Heart left ventricle (tissue), 16 donors: ENCODE measurements at places on chromosomes 2 and 18. TPM values are rescaled to one million over a fixed set of nuclear protein-coding genes. Genes with fewer than 3 reads are reported as not detected.

- no peaks in the 10 kb centered on the region for H3K36me3 ChIP-seq
- no peak for DNase-seq
- peak overlapping the region; percentile 73 for H3K4me3 ChIP-seq
These were observed 899 bp upstream of the GFPT1 start for GRCh38 chr2:69387770-69388481.

DNAJC10 gene
- total RNA-seq: 32.2 TPM

GRB14 gene
- total RNA-seq: 2.7 TPM

- no peaks in the 10 kb centered on the region for H3K36me3 ChIP-seq
- H3K27ac ChIP-seq: no peak overlapping the region
- no peak overlapping the region for H3K4me3 ChIP-seq
- no peaks in the 10 kb centered on the region for H3K4me1 ChIP-seq
- H3K27me3 ChIP-seq: no peaks in the 10 kb centered on the region
These were observed 102.7 kb downstream of the UBE2E3 start for GRCh38 chr2:181083140-181083539.

GRCh38 chr2:61463769-61464475 is 7.0 kb downstream of the USP34 start:
- H3K36me3 ChIP-seq: no peaks in the 10 kb centered on the region
- H3K27me3 ChIP-seq: no peaks in the 10 kb centered on the region
- no peak overlapping the region for H3K4me3 ChIP-seq

YPEL5 gene
- 47.9 TPM for total RNA-seq

DNA sequence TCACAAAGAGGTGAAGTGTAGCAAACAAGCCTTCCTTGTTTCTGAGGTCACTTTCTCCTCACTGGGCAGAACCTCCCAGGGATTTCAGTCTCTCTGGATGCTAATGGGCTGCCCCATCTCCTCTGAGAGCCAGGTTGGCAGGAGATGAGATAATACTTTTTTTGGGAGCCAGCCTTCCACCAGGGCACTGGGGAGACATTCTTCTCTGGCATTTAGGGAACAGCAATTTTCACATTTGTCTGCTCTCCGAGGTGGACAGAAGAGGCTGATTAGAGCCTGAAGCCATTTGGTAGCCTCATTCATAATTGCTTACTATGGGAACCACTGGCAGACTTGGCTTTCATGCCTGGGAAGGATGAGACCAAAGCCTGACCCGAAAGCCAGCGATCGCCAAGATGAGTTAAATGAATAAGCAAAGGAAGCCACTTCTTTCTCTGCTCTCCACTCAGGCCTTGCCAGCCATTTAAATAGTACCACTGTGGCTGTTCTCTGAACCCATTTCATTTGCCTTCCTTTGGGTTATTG is 70.1 kb downstream of the NRP2 start:
- no peaks in the 10 kb centered on the region for H3K36me3 ChIP-seq
- no peak for DNase-seq
- no peaks in the 10 kb centered on the region for H3K27me3 ChIP-seq
- no peak overlapping the region for H3K27ac ChIP-seq
- H3K4me1 ChIP-seq: peaks cover 30% of the 10 kb centered on the region

QPCT gene
- total RNA-seq: 4.8 TPM

DNA sequence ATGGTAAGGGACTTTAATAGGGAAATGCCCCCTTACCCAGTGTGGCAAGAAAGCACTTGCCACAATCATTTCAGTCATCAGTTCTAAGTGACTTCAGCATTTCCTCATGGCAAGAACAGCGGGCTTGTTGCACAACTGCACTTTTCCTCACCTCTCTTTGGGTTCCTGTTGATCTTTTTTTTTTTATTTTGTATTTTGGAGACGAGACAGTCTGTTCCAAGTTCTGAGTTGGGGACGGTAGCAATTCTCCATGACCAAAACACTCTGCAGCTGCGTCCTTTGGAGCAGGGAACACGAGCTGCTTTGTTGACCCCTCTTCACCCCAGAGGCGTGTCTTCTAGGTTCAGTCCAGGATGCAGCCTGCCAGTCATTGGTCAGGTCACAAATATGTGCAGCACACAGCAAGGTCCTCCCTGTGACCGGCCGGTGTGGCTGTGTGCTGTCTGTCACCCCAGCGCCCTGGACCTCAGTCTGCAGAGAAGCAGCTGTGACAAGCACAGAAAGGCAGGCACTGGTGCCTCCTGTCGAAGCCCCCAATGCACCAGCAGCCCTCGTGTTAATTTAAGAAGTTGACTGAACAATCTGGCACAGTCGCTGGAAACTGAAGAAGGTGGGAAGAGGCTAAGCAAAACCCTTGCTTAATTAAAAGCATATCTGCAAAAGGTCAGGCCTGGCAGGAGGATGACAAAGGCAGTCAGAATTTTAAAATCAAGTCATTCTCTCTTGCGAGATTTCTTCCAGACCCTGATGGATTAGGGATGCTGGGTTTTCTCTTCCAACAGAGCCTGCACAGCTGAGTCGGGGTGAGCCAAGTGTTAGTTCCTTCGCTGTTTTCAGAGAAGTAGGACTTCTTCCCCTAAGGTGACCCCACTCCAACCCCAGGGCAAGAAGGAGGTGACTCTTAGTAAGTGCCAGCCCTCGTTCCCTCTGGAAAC is 96.7 kb upstream of the COPS8 start:
- H3K36me3 ChIP-seq: no peaks in the 10 kb centered on the region
- no peak overlapping the region for H3K4me3 ChIP-seq
- H3K4me1 ChIP-seq: peaks cover 9% of the 10 kb centered on the region
- no peaks in the 10 kb centered on the region for H3K27me3 ChIP-seq
- peak; percentile 48 for DNase-seq

- H3K4me1 ChIP-seq: peaks cover 3% of the 10 kb centered on the region
- no peaks in the 10 kb centered on the region for H3K36me3 ChIP-seq
- DNase-seq: no peak
These were observed 341.2 kb downstream of the CYP26B1 start for GRCh38 chr2:71806432-71806831.

DNA sequence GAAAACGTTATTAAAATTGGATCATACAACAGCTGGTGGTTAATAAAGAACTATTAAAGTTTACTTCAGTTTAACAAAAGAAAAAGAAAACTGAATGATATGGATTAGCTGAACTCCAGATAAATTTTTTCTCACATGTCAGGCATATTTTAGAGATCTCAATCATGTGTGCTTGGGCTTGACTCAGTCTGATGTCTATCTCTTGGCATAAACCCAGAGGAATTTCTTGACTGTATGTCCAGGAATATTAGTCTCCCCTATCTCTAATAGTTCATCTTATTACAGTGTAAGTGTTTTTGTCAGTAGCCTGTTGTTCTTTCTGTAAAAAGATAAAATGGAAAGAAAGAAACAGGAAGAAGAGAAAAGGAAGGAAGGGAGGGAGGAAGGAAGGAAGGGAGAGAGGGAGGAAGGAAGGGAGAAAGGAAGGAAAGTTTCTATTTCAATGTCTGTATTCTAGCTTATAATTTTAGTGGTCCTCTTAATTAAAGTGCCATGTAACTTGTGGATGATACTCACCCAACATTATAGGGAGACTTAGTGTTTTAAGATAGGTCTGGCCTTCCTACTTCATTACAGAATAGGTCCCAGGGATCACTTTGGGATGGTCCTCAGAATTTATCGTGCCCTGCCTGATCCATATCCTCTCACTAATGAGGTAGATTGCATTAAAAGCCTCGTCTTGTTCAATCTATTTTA is 99.7 kb upstream of the UGP2 start:
- no peaks in the 10 kb centered on the region for H3K4me1 ChIP-seq
- DNase-seq: no peak
- H3K27ac ChIP-seq: no peak overlapping the region
- no peaks in the 10 kb centered on the region for H3K36me3 ChIP-seq

DNA sequence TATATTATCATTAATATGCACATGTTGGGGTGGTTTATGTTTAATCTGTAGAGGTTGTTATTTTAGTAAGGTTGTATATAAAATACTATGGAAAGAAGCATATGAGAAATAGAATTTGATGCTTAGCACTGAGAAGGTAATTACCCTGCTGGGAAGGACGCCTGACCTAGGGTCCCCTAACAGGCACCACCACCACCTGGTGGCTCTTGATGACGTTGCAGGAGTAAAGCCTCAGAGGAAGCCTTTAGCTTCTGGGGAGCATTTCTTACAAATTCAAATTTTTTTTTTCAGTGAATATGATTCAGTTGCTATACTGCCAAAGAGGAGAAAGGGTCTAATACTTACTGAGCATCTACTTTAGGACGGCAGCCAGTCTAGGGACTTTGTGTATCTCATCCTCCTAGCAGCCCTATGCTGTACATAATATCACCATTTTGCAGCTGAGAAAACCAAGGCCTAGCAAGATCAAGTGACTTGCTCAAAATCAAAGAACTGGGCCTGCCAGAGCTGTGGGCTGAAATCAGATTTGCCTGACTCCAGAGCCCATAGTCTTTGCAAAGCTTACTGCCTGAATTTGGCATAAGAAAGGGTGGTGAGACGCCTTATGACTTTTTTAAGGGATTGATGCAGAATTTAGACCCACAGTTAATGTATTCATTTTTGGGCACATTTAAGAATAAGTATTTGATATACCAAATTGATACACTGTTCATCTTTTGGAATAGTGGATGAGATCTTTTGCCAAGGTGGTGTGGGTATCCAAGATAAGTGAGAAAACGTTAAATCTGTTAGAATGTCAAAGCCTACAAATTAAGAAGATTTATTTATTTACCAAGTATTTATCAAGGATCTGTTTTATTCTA is 78.8 kb upstream of the GAREM1 start:
- no peak overlapping the region for H3K4me3 ChIP-seq
- DNase-seq: peak; percentile 44

DNA sequence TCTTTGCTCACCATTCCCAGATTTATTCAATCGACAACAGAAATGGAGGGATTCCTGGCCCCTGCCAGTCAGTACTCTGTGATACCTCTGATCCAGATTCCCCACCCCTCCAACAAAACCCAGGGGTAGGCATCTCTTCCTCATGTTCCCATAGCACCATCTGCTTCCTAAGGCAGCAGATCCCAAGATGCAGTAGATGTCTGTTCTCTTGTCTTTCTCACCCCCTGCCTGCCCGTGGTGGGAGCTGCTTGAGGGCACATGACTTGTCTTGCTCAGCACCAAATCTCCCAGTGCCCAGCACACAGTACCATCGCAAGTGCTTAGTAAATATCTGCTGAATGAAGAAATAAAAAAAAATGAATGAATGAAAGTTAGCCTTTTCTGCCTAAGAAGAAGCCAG is 98.2 kb downstream of the ZBTB7C start:
- H3K27me3 ChIP-seq: no peaks in the 10 kb centered on the region
- H3K4me3 ChIP-seq: no peak overlapping the region
- no peaks in the 10 kb centered on the region for H3K36me3 ChIP-seq
- no peaks in the 10 kb centered on the region for H3K4me1 ChIP-seq

- H3K4me3 ChIP-seq: no peak overlapping the region
- DNase-seq: no peak
- peak overlapping the region; percentile 78 for H3K27ac ChIP-seq
- H3K36me3 ChIP-seq: no peaks in the 10 kb centered on the region
- peaks cover 68% of the 10 kb centered on the region for H3K4me1 ChIP-seq
These were observed 63.5 kb upstream of the RBM44 start for GRCh38 chr2:237734905-237735623.

GRCh38 chr2:188919824-188920223 is 54.3 kb upstream of the COL3A1 start:
- H3K4me3 ChIP-seq: no peak overlapping the region
- no peaks in the 10 kb centered on the region for H3K36me3 ChIP-seq
- no peak for DNase-seq
- H3K4me1 ChIP-seq: no peaks in the 10 kb centered on the region
- no peak overlapping the region for H3K27ac ChIP-seq
- H3K27me3 ChIP-seq: no peaks in the 10 kb centered on the region

- H3K27ac ChIP-seq: no peak overlapping the region
- H3K4me3 ChIP-seq: no peak overlapping the region
- no peaks in the 10 kb centered on the region for H3K4me1 ChIP-seq
- H3K27me3 ChIP-seq: no peaks in the 10 kb centered on the region
These were observed 135.8 kb downstream of the CABLES1 start for GRCh38 chr18:23270986-23271680.

CIB4 gene
- total RNA-seq: not detected

DNA sequence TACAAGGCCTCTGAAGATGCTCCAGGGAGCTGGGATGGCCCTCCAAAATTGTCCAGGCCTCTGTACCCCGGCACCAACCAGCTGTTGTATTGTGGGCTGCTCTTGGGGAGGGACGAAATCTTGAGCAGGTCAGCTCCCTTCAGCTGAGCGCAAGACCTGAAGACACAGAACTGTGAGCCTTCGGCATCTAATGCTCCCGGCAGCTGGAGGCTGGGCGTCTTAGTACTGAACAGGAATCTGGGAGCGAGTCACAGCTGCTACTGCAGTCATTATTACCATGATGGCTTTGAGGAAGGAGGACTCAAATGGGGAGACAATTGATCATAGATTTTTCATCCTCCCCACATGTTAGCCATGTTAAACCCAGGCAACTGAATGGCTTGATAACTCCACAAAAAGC is 83.0 kb upstream of the LTBP1 start:
- no peaks in the 10 kb centered on the region for H3K4me1 ChIP-seq
- DNase-seq: no peak
- H3K27ac ChIP-seq: no peak overlapping the region

HADHA gene
- 569 TPM for total RNA-seq

DNA sequence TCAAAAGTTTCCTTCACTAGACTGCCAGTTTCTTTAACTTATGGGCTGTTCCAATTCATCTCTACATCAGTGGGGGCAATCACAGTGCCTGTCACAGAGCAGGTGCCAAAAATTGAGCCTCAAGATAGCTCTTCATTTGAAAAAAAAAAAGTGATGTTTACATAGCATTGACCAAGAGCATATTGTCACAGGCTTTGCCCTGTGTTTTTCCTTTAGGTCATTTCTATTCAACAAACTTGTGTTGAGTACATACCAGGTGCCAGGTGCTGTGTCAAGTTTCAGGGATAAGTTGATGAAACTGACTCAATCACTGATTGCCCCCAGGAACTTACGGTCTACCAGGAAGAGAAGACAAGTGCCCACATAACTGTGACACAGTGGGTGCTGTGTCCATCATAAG is 22.2 kb upstream of the NT5C1B start:
- no peaks in the 10 kb centered on the region for H3K36me3 ChIP-seq
- H3K4me1 ChIP-seq: peaks cover 12% of the 10 kb centered on the region
- DNase-seq: no peak
- no peaks in the 10 kb centered on the region for H3K27me3 ChIP-seq
- H3K27ac ChIP-seq: no peak overlapping the region

DNA sequence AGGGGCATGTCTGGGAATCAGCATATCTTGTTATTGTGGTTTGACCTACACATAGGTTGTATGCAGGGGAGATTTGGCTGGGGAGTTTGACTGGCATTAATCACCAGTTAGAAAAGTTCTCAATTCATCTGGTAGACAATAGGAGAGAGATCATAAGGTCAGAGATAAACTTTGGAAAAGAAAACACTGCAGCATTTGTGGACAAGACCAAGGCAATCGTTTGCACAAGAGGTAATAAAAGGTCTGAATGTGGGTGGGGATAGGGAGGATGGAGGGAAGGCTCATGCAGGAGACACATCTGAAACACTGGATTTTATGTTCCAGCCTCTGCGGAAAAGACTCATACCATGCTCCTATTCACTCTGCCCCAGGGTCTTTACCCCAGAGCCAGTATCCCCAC is 136.9 kb downstream of the MAIP1 start:
- DNase-seq: no peak

GRCh38 chr2:221753401-221753800 is 181.3 kb upstream of the EPHA4 start:
- H3K4me3 ChIP-seq: no peak overlapping the region
- DNase-seq: no peak
- no peaks in the 10 kb centered on the region for H3K36me3 ChIP-seq
- H3K27me3 ChIP-seq: no peaks in the 10 kb centered on the region
- no peak overlapping the region for H3K27ac ChIP-seq

CPS1 gene
- 5.3 TPM for total RNA-seq

LIMS3 gene
- total RNA-seq: 6.1 TPM

DUSP19 gene
- total RNA-seq: 9.3 TPM
